ENCODE measurements at places on chromosomes 13 and 19.

GRCh38 chr13:43776501-43777079 is 10.2 kb downstream of the ENOX1 start:
- no peak for DNase-seq

DNA sequence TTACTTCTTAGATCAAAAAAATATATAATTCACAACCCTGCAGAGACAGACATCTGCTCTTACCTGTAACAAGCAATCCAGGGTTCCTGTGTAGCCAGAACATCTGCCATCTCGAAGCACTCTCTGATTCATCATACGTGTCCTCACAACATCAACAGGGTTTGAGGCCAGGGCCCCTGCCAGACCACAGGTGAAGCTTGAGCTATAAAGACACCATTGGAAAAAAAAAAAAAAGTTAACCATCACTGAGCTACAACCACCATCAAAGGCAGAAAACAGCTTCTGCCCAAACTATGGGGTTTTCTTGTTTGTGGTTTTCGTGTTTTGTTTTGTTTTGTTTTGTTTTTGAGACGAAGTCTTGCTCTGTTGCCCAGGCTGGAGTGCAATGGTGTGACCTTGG is 19.3 kb downstream of the SLC25A30 start:
- DNase-seq = no peak

GRCh38 chr13:71619096-71619495 is 247.9 kb downstream of the DACH1 start:
- no peak for DNase-seq

GRCh38 chr13:48506092-48506701 is 26.7 kb downstream of the RCBTB2 start:
- DNase-seq = no peak

DNA sequence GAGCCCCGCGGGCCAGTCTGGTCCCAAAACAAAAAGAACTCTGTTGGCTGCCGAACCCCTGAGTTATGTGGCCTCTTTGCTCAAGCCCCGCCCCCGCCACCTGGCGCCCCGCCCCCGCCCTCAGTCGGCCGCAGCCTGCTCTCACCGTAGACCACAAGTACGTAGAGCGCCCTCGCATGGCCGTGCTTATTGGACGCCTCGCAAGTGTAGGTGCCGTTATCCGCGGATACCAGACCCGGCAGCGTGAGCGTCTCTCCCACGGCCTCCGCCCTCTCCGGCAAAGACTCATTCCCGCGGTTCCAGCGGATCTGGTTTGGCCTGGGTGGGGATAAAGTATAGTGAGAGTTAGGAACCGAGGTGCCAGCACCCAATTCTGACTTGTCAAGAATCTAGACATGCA is 5.5 kb upstream of the ZNF428 start:
- no peak for DNase-seq

DNA sequence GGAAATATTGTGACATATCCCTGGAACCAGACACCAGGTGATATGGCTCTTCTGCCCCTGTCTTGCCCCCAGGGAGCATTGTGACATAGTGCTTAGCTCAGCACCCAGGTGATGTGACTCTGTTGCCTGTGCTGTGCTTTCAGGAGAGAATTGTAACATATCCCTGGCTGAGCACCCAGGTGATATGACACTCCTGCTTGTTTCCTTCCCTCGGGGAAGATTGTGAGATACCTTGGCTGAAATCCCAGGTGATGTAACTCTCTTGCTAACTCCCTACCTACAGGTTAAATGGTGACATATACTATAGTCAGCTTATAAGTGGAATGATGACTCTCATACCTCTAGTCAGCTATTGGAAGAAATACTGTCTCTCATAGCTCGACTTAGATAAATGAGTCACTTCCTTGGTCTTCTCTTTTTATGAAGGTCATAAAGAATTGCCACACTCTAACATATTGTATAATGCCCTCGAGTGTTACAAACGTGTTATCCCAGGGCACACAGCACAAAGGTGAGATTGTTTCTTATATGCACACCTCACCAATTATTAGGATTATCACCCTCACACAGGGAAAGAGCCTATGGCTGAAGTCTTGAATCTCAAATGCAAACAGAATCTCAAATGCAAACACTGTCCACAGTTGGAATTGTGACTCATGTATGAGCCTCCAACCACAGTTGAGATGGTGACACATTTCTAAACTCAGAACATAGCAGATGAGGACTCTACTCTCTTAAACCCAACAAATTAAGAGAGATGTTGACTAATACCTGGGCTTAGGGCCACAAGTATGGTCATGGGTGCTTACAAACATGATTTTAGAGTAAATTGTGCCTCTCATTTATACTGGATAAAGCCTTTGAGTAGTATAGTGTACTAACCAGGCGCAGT is 32.7 kb upstream of the ZNF254 start:
- no peak for DNase-seq

All from brain (organoid and tissue), 16 donors.